ENCODE measurements at places on chromosomes 11 and 22. TPM values are rescaled to one million over a fixed set of nuclear protein-coding genes. Genes with fewer than 3 reads are reported as not detected.

GRCh38 chr22:36422287-36423014 lies 34.7 kb upstream of the MYH9 start:
- no peak overlapping the region for H3K27ac ChIP-seq
- H3K4me1 ChIP-seq = peaks cover 44% of the 10 kb centered on the region
- no peaks in the 10 kb centered on the region for H3K36me3 ChIP-seq
- no peak for DNase-seq
- no peak overlapping the region for H3K4me3 ChIP-seq

DNA sequence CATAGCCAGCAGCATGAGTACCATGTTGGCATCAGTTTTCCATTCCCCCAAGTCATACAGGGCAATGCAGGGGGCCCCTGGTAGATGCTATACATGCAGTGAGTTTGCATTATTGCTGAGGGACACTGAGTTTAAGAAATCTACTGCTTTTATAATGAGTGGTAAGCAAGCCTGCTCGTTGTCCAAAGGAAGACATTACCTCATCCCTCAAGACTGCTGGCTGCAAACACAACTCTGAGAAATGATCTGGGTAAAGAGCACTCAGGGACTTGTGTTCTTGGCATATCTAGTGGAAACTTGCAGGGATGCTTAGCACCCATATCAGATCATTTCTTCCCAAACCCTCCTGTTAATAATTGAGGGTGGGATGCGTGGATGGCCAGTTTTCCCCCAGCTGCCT lies 77.9 kb downstream of the CWC15 start:
- no peak for DNase-seq
- H3K4me3 ChIP-seq = no peak overlapping the region
- H3K27ac ChIP-seq = no peak overlapping the region
- peaks cover 5% of the 10 kb centered on the region for H3K36me3 ChIP-seq
- H3K4me1 ChIP-seq = no peaks in the 10 kb centered on the region

- no peaks in the 10 kb centered on the region for H3K36me3 ChIP-seq
- no peak for DNase-seq
- no peaks in the 10 kb centered on the region for H3K4me1 ChIP-seq
- no peak overlapping the region for H3K4me3 ChIP-seq
Measured at GRCh38 chr11:33533386-33534052, 167.1 kb downstream of the C11orf91 start.

DNA sequence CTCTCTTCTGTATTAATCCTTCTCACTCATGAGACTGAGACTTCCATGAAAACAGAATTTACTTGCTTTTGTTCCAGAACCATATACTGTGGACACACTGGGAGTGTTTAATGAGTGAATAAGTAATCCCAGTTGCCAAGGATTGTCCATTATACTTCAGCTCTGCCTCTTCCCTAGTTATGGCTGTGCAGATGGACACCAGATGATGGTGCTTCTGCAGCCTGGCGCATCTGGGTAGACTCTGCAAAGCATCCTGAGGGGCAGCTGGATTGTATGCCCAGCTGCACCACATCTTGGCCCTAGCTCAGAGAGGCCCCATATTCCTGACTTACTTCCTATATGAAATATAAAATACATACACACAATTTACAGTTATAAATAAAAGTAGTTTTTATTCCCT lies 43.5 kb downstream of the DBX1 start:
- peaks cover 23% of the 10 kb centered on the region for H3K27me3 ChIP-seq
- DNase-seq = no peak
- H3K36me3 ChIP-seq = no peaks in the 10 kb centered on the region
- H3K4me1 ChIP-seq = peaks cover 7% of the 10 kb centered on the region

DNA sequence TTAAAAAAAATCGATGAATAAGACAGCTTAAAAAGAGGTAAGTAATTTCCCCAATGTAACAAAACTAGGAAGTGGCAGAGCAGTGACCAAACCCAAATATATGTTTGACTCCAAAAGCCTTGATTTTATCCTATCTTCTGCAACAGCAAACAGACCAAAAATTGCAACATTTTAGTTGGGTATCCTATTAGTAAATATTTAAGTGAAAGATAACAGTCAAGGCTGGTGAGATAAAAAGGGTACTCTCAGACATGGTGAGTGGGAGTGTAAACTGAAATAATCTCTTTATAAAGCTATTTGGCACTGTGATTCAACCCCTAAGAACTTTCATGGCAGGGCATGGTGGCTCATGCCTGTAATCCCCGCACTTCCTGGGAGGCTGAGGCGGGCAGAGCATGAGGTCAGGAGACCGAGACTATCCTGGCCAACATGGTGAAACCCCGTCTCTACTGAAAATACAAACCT lies 1.9 kb upstream of the RDX start:
- no peak overlapping the region for H3K4me3 ChIP-seq
- DNase-seq = no peak
- peaks cover 1% of the 10 kb centered on the region for H3K36me3 ChIP-seq
- peaks cover 9% of the 10 kb centered on the region for H3K27me3 ChIP-seq

Gene GPHA2
- 0.81 TPM for total RNA-seq

Gene PHF21B
- 0.83 TPM for total RNA-seq

Gene RBM4B
- total RNA-seq = 18.4 TPM

Gene MS4A18
- not detected for total RNA-seq
